RPMI8226 (cell line): ENCODE measurements at places on chromosomes 1 and 21.

DNA sequence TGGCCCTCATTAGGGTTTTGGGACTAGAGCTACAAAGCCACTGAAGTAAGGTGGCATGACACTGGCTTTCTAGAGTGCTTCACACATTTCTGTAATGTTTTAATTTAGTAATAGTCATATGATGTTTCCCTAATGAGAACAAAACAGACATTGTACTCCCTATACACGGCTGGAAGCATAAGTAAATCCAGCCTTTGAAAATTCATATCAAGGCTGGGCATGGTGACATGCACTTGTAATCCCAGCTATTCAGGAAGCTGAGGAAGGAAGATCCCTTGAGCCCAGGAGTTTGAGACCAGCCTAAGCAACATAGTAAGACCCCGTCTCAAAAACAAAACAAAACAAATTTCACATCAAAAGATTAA is 7.4 kb downstream of the USP48 start:
- DNase-seq: no peak

GRCh38 chr1:198151688-198152087 is 5.1 kb upstream of the NEK7 start:
- no peak for DNase-seq

- no peak for DNase-seq
These were observed 21.5 kb downstream of the CDC73 start for GRCh38 chr1:193143285-193143684.

- DNase-seq: peak; percentile 95
These were observed 10.7 kb downstream of the FOXO6 start for GRCh38 chr1:41371630-41372599.

DNA sequence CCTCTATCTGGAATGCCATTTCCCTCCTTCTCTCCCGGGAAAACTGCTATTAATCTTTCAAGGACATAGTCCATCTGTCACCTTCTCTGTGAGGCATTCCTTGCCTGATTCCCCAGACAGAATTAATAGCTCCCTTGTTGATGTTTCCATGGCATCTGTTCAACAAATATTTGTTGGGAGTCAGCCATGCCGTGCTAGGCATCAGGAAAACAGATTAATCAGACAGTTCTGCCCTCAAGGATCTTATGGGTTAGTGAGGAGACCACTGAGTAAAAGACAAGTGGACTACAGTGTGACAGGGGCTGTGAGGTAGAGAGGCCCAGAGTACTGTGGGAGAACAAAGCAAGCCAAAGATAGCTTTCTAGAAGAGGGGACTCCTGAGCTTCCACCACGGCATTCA is 11.4 kb upstream of the MAGOH start:
- no peak for DNase-seq

- no peak for DNase-seq
These were observed 32.5 kb upstream of the SSX2IP start for GRCh38 chr1:84722794-84723193.

GRCh38 chr21:28133116-28133515 is 859.6 kb downstream of the LTN1 start:
- DNase-seq: no peak

- DNase-seq: no peak
These were observed 44.4 kb downstream of the TM2D1 start for GRCh38 chr1:61680500-61680899.

DNA sequence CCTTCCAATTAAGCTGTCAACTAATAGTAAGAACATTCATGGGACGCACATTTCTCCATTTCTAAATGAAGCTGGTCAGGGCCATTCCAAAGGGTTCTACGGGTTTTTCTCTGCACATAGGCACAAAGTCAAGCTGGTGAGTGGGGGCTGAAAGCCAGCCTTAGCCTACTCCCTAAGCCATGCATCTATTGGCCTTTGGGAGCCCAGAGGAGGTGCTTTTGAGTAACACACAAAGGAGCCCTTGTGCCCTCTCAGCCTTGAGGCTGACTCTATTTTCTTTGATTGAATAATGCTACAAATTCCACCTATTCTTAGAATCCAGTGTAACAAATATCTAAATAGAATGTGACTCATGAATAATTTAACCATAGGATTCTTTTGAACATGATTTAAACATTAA is 73.6 kb downstream of the RGS13 start:
- no peak for DNase-seq

DNA sequence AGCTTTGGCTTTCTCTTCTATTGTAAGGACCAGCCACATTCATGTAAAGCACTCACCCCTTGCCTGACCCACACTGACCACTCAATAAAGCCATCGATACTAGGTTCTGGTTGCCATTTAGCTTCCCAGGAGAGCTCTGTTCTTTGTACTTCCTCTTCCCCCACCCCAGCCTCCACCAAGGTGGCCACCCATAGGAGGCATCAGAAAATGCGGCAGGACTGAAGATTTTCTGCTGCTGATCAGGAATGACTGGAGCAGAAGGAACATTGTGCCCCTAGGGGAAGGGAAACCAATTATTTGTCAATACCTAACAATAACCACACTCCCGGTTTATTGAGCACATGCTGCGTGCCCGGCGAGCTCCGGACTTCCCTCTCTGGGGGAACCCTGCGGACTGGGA is 5.2 kb upstream of the SMIM12 start:
- DNase-seq: no peak

DNA sequence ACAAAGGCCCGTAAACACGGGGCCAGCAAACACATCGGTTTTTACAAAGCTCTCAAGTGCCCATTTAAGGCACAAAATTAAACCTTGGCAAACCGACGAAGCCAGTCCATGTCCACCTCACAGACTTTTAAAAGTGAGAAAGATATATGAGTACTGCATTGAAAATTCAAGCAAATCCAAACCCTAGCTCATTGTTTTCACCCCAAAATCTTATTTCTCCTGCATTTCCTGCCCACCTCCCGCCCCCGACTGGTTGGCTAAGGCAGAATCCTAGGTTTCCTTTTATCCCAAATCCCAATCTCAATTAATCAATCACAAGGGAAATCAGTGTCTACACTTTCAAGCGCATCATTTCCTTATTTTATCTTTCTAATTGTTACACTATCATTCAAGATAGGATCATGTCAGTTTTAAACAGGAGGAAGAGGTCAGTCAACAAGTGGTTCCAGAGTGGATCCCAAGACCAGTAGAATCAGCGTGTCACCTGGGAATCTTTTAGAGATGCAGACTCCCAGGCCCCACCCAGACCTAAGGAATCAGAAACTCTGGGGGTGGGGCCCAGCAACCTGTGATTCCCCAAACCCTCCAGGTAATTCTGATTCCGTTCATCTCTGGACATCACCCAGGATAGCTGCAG is 1.7 kb upstream of the GNG4 start:
- DNase-seq: no peak

DNA sequence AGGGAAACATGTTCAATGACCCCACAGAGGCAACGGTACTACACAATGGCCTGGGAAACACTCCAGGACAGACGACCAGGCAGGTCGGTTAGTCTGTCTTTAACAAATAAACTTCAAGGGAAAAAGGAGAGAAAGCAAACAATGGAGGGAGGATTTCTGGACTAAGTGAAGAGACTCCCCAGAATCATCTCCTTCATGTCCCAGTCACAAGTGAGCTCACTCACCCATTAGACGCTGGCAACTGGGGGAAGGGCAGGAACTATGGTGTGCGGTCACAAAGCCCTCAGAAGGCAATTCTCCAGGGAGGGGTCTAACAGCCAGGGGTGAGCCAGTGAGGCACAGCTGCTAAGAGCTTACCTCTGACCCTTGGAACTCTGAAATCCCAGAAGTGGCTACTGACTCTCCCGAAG is 55.7 kb upstream of the NADK start:
- no peak for DNase-seq

DNA sequence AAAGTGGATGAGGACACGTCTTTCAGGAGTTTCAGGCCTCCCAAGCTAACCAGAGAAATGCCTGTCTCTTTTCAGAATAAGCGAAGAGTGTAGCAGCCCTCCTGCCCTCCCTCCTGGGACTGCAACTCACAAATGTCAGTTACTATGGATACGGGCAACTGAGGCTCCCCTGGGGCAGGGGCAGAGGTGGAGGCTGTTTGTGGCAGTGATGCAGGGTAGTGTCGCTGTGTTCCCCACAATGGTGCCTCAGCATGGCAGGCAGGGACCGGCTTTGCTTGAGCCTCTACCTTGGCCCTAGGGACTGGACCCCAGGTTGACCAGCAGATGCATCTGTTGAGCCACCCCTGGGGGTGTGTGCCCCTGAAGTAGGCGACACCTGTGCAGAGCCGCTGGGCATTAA is 10.2 kb downstream of the NFASC start:
- DNase-seq: no peak

GRCh38 chr21:35328856-35329455 is 279.9 kb upstream of the RUNX1 start:
- DNase-seq: no peak

DNA sequence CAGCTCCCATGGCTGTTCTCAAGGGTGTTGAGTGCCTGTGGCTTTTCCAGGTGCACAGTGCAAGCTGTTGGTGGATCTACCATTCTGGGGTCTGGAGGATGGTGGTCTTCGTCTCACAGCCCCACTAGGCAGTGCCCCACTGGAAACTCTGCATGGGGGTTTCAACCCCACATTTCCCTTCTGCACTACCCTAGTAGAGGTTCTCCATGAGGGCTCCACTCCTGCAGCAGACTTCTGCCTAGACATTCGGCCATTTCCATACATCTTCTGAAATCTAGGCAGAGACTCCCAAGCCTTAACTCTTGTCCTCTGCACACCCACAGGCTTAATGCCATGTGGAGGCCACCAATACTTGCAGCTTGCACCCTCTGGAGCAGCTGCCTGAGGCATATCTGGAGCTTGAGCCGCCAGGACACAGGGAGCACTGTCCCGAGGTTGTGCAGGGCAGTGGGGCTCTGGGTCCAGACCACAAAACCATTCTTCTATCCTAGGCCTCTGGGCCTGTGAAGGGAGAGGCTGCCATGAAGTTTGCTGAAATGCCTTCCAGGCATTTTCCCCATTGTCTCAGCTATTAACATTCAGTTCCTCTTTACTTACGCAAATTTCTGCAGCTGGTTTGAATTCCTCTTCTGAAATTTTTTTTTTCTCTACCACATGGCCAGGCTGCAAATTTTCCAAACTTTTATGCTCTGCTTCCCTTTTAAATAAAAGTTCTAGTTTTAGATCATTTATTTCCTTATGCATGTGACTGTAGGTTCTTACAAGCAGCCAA is 8.8 kb upstream of the CAPN8 start:
- DNase-seq: no peak

DNA sequence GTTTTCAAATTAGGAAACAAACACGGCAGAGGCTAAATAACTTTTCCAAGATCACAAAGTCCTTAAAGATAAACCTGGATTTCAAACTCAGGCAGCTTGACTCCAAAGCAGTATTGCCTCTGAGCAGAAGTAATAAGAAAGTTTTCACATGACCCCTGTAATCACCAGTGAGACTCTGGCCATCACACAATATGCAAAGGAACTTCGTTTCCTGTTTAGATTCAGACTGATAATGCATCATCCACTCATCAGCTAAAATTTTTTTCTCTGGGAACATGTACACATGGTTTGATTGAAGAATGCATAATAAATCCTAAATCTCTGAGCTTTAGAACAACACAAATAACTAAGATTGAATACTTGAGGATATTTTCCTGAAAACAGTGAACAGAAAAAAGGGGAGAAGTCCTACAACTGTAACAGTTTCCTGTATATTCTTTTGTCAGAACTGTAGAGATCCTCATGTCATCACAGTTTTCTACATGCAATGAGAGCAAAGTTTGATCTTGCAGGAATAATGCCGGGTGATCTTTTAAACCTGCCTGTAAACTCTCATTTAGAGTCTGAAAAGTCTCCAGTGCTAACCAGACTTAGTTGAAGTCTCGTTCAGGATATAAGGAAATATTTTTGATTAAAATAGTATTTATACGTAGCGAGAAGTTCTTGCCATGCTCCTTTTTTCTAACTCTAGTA is 225.3 kb downstream of the SPATA17 start:
- DNase-seq: no peak

- no peak for DNase-seq
These were observed 372.3 kb downstream of the HLX start for GRCh38 chr1:221251580-221251979.

GRCh38 chr1:78543941-78544643 is 53.3 kb downstream of the PTGFR start:
- no peak for DNase-seq

- DNase-seq: no peak
These were observed 46.3 kb upstream of the TNFSF18 start for GRCh38 chr1:173097001-173097400.

GRCh38 chr1:2251786-2252185 is 23.7 kb downstream of the SKI start:
- DNase-seq: no peak

DNA sequence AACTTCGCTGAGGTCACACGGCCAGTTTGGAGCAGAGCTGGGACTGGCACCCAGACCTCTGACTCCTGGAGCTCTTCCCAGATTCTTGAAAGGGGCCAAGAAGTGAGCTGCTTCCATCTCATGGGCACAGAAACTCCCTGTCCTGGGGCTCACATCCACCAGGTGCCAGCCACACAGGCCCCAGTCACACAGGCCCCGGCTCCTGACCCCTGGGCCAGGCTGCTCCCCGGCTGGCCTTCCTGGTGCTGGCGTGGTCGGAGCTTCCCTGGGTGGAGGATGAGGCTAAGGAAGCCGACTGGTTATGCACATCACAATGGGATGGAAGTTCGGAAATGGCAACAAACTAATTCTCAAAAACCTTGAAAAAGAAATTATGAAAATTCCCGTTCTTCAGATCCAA is 3.0 kb upstream of the GABRD start:
- no peak for DNase-seq

DNA sequence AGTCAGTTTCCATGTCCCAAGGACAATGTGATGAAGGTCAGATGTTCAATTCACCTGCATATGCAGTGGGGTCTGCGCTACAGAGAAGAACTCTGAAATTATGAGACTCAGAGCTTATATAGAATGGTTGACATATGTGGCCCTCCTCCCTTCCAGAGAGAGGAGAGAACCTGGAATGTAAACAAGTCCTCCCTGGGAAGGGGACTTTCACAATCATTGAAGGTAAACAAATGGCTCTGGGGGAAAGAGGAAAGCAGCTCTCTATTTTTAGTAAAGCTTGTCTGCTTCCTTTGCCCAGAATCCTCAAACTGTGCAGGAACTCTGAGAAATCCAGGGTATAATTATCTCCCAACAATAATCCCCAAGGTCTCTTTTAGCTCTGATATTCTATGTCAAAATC is 9.8 kb downstream of the OVGP1 start:
- no peak for DNase-seq

- peak; percentile 92 for DNase-seq
These were observed 39.6 kb upstream of the LBR start for GRCh38 chr1:225467193-225468020.

- DNase-seq: peak; percentile 49
These were observed 33.0 kb upstream of the H6PD start for GRCh38 chr1:9201401-9202239.

DNA sequence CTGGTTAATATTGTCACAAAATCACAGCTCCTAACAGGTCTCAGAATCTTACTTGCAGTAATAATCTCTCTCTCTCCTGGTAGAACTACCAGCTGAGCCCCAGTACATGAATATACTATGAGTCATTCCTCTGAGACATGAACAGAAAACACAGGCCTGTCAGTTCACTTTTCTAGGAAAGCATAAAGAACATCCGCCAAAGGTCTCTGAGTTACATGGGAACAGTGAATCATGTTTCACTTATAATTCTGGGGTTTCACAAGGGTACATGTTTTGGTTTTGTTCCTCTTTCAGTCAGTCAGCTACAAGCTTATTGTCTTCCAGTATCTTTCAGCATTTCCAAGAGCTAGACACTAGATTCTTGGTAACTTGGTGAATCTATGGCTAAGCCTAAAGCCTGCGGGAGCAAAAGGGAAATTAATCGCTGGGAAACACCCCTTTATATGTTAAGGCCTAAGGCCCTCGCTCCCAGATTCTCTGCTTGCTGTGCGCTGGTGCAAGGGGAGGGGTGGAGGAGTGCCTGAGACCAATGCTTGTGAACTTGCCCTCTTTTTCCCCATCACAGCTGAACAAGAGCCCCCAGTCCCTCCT is 31.7 kb downstream of the IFNGR2 start:
- peak; percentile 30 for DNase-seq
